ENCODE measurements at places on chromosomes 11 and 22.

GRCh38 chr11:115476463-115477286, 27.5 kb downstream of the CADM1 start:
- DNase-seq: no peak

- DNase-seq: no peak
Observed at GRCh38 chr11:75056814-75057213, 39.9 kb downstream of the OR2AT4 start.

GRCh38 chr22:39518996-39519680, 1.2 kb upstream of the ATF4 start:
- DNase-seq: no peak

DNA sequence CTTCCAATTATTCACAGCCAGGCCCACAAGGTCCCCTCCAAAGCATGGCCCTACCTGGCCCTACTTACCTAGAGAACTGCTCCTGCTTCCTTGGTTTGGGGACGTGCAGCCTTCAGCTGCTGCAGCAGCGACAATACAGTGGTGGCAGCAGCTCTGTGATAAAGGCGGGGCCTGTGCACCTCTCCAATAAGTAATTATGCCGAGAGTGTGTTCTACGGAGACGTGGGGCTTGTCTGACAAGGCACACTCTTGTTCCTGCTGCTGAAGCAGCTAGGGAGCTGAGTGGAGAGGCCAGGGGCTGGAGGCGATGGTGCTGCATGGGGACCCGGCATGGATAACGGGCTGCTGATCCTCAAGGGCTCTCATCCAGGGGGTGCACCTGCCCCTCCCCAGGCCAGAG, 98.0 kb upstream of the THY1 start:
- no peak for DNase-seq

DNA sequence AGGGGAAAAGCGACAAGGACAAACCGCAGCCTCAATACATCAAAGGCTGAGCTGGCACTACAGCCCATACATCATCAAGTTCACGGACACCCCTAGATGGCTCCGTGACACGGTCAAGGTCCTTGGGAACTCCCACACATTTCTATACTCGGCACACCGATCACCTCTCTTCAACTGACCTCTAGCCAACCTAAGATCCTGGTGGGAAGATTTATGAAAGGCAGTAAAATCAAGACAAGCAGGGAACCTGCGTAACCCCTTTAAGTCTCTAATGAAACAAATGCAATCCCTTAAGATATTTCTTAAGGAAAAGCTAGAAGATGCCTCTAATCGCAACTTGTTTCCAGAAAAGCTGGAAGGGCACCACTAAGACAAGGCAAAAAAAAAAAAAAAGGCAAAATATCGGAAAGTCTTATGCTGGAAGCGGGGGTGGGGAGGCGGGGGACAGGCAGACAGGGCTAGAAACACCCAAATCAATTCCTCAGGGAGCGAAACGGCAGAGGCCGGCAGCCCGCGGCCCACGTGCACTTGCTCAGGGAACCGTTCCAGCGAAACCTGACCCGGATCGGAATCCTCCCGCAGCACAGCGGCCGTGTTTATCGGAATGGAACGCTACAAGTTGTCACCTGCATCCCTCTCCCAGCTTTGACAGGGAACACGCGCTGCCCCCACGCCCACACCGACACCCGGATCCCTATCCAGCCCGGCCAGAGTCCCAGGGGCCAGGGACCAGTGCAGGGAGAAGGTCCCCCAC, 1.4 kb downstream of the ARHGAP20 start:
- DNase-seq: no peak

- DNase-seq: no peak
Observed at GRCh38 chr11:130808541-130808940, 107.7 kb downstream of the SNX19 start.

GRCh38 chr11:95426823-95427462, 195.9 kb upstream of the SESN3 start:
- no peak for DNase-seq

DNA sequence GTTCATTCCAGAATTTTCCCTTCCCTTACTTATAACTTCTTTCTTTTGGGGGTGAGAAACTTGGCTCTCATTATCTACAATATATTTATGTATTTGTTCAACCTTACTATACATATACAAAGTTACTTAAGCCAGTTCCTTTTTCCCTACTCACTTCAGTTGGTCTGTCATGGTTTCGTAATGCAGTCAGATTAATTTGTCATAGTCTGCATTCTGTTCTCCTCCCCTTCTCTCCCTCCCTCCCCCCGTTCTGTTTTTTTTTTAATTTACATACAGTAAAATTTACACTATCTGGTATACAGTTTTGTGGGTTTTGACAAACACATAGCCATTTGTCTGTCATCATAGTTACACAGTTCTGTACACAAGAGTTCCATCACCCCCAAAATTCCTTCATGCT, 71.8 kb upstream of the ADORA2A start:
- DNase-seq: no peak

- no peak for DNase-seq
Observed at GRCh38 chr11:73334384-73335203, 26.5 kb downstream of the ARHGEF17 start.

GRCh38 chr11:130227373-130227772, 67.8 kb downstream of the ST14 start:
- DNase-seq: no peak

- DNase-seq: no peak
Observed at GRCh38 chr11:85717429-85717828, 31.4 kb upstream of the CCDC89 start.

- DNase-seq: no peak
Observed at GRCh38 chr11:44333271-44334218, 23.6 kb upstream of the ALX4 start.

DNA sequence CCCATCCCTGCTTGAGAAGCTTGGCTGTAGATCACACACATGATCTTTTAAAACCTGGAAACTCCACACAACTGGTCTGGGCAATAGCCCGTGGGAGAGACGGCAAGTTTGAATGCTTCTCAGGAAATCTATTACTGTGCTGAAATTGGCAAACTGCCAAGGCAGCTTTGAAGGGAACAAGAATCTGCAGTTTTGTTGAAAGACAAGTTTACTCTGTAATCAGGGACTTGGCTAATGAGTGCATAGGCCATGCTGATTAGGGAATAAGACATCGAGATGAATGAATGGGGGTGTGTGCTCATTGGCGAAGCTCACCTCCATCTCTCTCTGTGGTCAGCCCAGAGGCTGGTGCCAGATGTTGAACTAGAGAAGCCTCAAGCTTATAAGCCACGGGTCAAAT, 218.8 kb downstream of the HIPK3 start:
- DNase-seq: peak; percentile 38
